Pons (tissue), 1 donor: ENCODE measurements at places on chromosomes 3 and 15.

DNA sequence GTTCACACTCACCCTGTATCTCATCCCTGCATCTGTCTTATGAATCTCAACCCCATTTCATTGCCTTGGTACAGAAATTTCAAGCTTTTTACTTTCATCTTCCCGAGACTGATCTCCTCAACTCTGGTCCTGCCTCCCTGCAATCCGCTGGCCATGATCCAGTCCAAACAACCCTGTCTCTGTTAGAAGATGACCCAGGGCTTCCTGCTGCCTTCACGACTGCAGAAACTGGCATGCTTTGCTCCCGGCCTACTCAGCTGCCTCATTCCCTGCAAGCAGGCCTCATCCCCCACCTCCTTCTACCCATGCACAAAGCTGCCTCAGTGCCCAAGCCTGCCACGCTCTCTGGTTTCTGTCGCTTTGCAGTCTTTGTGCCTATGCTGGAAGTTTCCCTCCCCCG, 12.4 kb downstream of the HES1 start:
- peak; percentile 73 for DNase-seq

GRCh38 chr3:20319551-20319950, 133.5 kb upstream of the SGO1 start:
- no peak for DNase-seq

DNA sequence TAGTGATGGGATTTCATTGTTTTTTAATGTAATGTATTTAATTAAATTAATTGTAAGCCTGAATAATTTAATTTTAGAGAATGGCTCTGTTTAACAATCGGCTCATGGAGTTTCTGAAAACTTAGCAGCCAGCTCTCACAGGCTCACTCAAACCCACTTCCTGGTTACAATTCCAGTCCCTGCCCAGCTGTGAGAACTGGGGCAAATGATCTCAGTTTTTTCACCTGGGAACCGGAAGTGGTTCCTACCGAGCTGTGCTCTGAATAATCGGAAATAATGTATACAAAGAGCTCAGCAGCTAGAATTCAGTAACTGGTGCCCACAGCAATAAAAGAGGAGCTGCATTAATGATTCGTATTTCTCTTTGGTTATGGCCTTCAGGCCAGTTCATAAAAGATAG, 244.3 kb upstream of the MCTP2 start:
- no peak for DNase-seq

- no peak for DNase-seq
These were observed 439.6 kb downstream of the PLOD2 start for GRCh38 chr3:145721273-145721805.

- no peak for DNase-seq
These were observed 202.2 kb upstream of the CTNNB1 start for GRCh38 chr3:40996827-40997710.

DNA sequence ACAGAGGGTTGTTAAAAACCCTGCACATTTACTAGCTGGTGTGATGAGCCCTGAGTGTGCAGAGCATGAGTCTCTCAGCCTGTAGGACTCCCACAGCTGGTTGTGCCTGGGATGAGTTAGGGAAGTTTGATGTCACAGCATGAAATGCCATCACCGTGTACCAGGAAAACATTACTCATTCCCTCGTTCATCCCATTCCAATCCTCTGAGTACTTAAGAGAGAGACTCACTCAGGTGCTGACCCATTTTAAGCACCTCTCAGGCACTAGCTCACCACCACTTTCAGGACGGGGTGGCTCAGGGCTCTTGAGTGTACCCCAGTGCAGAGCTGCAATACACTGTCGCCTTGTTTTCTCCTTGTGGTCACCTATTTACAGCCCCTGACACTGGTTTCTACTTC, 18.7 kb downstream of the MGLL start:
- DNase-seq = no peak

- DNase-seq = no peak
These were observed 273.8 kb upstream of the RGMA start for GRCh38 chr15:93362821-93363220.

DNA sequence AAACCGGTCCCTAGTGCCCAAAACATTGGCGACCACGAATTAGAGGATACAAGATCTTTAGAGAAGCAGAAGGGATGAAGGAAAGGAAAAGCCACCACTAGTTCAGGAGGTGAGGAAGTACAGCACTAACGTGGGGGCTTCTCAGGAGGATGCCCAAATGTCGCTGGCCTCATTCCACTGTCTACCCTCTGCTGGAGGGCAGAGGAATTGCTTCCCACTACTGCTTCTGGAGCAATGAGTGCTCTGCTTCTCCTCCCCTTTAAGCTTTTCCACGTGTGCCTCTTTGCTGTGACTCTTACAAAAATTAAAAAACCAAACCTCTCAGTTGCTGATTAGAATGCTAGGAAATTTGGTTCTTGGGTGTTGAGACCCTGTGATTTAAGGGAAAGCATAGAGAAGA, 281.3 kb downstream of the CLSTN2 start:
- DNase-seq = no peak

DNA sequence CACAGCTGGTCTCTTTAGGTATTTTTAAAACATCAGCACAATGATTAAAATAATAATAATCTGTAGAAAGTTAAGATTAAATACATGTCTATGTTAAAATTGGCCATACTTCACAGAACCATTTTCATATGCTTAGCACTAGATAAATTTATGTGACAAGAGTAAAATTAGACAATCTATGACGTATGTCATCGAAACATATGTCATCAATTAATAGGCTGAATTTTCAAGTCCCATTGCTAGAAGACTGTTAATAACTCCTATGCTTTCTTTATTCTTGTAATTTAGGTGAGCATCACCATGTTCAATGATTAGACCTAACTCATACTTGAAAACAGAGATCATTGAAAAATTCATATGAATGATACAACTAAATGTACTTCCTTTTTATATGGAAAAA, 593.3 kb upstream of the KCNMB2 start:
- DNase-seq = no peak

GRCh38 chr3:99356696-99357095, 281.7 kb upstream of the COL8A1 start:
- DNase-seq = no peak
